ENCODE measurements at places on chromosomes 7 and 10.
A peak's percentile ranks its signal among the peaks of the same experiment; 100 is the strongest.

GRCh38 chr7:41118486-41118885 lies 584.4 kb downstream of the INHBA start:
- no peak for DNase-seq

DNA sequence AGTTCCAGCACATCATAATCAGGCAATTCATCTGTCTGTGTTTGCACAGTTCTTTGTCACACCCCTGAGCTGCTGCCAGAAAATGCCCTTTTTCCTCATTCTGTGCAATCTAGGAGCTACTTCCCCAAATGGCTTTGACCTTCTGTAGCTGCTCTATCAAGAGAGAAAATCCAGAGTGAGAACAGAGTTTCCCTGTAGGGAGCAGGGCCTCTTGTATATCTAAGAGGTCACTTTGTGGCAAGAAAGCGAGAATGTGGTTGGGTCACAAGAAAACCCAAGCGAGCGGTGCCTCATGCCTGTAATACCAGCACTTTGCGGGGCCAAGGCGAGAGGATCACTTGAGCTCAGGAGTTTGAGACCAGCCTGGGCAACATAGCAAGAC lies 24.3 kb downstream of the SLC29A3 start:
- peak; percentile 51 for DNase-seq

- no peak for DNase-seq
Measured at GRCh38 chr10:102202386-102202785, 23.7 kb upstream of the ELOVL3 start.

GRCh38 chr10:73911553-73912004 lies 647 bp downstream of the PLAU start:
- DNase-seq = no peak

GRCh38 chr7:26054386-26054785 lies 97.6 kb upstream of the NFE2L3 start:
- DNase-seq = no peak

- no peak for DNase-seq
Measured at GRCh38 chr7:121275204-121275603, 53.6 kb upstream of the WNT16 start.

- no peak for DNase-seq
Measured at GRCh38 chr7:155000795-155001194, 2.1 kb downstream of the PAXIP1 start.

DNA sequence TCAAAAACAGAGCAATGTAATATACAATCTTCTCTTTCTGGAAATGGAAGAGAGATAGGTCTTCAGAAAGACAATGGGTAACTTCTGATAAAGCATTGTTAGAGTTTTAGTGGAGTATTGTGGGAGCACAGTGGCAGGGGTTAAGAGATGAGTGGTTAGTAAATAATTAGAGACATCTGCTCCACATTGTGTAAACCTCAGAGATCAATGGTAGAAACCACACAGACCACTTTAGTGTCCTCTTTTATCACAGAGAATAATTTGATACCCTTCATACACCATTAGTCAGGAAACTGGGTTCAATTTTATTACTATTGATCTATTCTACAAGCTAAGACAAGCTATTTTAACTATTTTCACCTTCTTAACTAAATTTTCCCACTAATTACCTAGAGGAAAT lies 35.9 kb upstream of the MAGI2 start:
- DNase-seq = no peak

- no peak for DNase-seq
Measured at GRCh38 chr7:18235819-18236218, 208.2 kb upstream of the PRPS1L1 start.

DNA sequence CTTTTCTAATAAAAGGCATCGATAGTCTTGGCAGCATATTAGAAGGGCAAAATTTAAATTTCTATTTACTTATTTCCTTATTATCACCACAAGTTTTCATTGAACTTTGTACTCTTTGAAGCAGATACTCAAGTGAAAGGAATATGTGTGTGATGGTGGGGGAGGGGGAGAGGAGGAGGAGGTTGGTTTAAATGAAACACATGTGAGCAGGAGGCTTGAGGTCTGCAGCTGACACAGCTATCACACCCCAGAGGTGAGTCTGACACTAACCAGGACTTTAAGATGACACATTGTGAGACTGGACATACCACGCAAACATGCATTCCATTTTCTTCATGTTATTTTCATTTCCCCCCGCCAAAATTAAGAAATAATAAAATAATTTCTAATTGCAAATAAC lies 63.3 kb downstream of the CTTNBP2 start:
- DNase-seq = peak; percentile 57

All from mucosa of gallbladder (tissue), 1 donor.